Activated CD8-positive, alpha-beta memory T cell treated with anti-CD3 and anti-CD28 coated beads, Interleukin-2, amount 50 U/mL, for 4 hours (primary cell): ENCODE measurements at places on chromosomes 12 and 14.

- no peak for DNase-seq
These were observed 199.0 kb downstream of the DUSP6 start for GRCh38 chr12:89153341-89153740.

DNA sequence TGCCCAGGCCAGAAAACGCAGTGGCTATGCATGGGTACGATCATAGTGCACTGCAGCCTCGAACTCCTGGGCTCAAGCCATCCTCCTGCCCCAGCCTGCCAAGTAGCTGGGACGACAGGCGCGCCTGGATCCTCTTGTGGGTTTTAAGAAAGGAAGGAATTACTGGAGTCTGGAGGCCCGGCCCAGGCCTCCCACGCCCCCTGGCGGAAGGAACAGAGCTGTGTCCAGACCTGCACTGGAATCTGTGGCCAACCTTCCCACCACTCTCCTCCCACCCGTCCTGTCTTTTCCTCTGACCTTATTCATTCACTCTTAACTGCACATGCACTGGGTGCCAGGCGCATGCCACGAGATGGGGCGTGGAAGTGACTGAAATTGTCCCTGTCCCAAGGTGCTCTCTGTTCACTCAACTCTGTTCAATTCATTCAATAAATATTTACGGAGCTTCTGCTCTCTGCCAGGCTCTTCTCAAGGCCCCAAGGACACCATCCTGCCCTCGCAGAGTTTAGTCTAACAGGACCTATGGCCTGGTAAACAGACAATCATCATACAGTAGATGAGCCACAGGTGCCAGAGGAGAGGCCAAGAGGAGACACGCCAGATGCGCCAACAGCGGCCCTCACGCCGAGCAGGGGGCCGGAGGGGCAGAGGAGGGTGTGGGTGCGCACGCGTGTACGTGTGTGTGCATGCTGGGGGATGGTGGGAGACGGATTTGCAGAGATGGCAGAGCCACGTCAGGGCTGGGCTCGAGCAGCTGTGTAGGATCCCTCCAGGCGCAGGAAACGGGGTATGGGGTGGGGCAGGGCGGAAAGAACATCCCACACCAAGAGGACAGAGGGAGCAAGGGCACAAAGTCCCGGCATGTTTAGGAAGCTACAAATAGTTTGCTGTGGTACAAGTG lies 13.7 kb upstream of the TMEM106C start:
- DNase-seq = peak; percentile 27

DNA sequence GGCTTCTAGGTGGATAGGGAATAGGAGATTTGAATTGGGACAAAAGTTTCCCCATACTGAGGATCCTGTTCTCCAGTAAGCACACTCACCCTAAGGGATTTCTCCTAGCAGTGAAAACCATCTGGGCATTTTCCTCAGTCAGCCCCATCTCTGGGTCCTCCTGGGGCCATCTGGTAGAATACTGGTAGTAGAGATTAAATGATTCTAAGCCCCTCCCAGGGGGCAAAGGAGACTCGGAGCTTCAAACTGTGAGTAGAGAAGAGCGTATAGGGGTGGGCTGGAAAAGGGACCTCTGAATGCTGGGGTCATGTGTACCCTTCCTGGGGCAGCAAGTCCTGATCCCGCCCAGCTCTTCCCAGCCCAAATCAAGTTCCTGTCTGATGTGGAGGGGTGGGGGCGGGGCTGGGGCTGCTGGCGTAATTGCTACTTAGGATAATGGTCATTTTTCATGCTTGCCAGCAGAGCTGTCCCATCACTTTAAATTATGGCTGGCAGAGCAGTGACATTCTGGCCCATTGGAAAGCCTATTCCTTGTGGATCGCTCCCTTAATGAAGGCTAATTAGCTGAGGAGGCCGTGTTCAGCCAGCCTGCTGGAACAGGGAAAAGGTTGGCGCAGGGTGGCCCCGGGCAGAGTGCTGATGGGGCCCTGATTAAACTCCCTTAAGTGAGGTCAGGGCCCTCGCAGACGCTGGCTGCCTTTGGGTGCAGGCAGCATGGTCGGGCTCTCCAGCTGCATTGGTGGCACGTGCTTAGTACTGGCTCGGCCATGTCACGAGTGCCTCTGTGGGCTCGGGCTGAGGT lies 127.8 kb downstream of the TSPAN9 start:
- DNase-seq = no peak

- peak; percentile 69 for DNase-seq
These were observed 14.6 kb downstream of the RAPGEF3 start for GRCh38 chr12:47744005-47744651.

GRCh38 chr12:76247992-76248391 lies 100.2 kb downstream of the BBS10 start:
- no peak for DNase-seq

DNA sequence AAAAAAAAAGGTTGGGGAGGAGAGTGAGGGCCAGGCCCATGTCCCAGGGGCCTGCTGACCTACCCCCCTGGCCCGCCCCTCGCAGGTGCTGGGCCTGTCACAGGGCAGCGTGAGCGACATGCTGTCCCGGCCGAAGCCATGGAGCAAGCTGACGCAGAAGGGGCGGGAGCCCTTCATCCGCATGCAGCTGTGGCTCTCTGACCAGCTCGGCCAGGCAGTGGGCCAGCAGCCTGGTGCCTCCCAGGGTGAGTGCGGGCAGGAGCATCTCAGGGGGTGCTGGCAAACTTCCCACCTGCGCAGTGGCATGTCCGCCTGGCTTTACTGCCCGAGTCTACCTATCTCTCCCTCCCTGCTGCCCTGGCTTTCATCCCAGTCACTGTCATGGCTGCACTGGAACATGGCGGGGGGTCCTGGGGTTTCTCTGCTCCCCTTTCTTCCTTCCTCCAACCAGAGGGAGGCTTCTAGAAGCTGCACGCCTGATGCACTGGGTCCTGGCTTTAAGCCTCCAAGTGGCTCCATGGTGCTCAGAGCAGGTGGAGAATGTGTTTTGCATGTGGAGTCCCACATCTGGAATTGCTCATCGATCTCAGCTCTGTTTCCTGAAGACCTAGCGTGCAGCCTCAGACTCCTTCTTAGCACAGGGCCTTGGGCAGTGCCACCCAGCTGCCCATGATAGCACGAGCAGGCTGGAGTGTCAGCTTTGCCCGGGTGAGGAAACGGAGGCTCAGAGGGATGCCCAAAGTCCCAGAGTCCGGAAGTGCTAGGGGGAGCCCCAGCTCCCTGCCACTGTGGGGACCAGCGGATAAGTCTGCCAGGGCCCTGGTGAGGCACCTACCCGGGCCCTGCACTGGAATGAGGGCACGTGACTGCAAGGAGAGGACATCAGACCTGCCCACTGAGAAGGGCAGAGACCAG lies 46.3 kb downstream of the PHETA1 start:
- no peak for DNase-seq

GRCh38 chr12:50221228-50222008 lies 54.2 kb upstream of the CERS5 start:
- DNase-seq = no peak
